Activated CD4-positive, alpha-beta T cell treated with anti-CD3 and anti-CD28 coated beads, Interleukin-2, amount 10 ng/mL, durations not matched to agents 7 days and 5 days (primary cell): ENCODE measurements at places on chromosomes 6 and 20.

GRCh38 chr20:2651772-2652723 lies at the start of gene NOP56:
Gene NOP56, plus strand, starts transcription at chr20:2652632. Its CDS starts 29 bp downstream, at chr20:2652661.
- peak; percentile 91 for DNase-seq

GRCh38 chr6:110810896-110811586 lies 4.2 kb downstream of the CDK19 start:
- no peak for DNase-seq

GRCh38 chr6:36788768-36789167 lies 50.5 kb downstream of the CPNE5 start:
- DNase-seq = peak; percentile 17

DNA sequence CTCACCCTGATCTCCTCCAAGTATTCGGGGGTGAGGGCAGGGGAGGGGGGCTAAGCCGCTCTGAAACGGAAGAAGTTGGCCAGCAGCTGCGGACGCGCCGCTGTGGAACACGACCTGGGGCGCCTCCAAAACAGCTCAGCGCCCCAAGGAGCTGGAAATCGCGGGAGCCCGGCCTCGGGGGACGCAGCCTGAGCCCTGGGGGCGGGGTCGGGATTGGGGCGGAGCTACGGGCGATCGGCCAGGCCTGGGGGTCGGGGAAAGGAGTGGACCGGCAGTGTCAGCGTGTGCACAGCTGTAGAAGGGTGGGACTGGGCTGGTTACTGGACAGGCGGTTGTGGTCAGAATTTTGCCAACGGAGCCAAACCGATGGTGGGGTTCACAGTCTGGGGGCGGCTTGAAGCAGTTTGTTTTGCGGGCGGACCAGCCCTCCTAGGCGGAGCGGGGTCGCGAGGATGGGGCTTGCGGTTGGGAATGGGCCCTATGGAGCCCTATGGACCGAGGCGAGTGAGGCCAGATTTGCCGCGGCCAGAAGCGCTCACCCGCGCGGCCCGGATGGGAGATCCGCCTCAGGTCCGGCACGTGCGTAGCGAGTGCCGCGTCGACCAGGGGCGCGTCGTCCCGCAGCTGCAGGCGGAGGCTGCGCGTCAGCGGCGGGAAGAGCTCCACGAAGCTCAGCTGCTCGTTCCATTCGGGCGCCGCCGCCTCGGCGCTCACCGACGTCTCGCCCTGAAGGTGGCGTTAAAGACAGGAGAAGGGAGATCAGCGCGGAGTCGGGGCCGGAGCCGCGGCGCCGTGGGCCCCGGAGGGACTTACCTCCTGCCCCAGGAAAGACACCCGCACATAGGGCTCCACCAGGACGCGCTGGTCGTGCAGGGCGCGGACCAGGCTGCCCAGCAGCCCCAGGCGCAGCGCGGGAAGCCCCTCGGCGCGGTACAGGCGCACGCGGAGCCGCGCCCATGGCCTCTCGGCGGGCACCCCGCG lies 14.3 kb upstream of the SPAG4 start:
- peak; percentile 83 for DNase-seq

GRCh38 chr20:45087814-45088213 lies 13.1 kb downstream of the KCNS1 start:
- DNase-seq = no peak

DNA sequence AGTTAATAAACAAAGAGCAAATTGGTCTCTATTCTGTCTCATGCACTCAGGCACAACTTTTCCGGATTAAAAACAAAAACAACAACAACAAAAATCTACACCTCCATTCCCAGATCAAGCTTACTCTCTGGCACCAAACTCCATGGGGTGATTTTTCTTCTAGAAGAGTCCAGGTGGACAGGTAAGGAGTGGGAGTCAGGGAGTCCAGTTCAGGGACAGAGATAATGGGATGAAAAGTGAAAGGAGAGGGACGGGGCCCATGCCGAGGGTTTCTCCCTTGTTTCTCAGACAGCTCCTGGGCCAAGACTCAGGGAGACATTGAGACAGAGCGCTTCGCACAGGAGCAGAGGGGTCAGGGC lies 437 bp upstream of the HLA-A start:
- DNase-seq = no peak

DNA sequence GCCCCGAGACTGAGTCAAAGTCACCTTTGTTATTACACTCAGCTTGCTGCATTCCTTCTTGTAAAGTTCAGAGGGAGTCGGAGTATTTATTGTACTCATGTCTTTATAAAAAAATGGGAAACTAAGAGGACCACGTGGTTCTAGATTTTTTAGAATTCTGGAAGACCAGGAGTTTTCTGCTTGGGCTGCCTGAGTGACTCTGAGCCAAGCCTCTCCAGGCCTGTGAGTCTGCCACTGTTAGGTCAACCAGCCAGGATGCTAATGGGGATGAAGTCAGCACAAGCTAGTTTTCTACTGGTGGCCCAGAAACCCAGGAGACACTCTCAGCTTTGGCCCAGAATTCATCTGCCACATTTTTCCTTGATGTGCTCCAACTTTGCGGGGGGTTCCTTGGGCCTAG lies 453.5 kb upstream of the SULF2 start:
- no peak for DNase-seq

DNA sequence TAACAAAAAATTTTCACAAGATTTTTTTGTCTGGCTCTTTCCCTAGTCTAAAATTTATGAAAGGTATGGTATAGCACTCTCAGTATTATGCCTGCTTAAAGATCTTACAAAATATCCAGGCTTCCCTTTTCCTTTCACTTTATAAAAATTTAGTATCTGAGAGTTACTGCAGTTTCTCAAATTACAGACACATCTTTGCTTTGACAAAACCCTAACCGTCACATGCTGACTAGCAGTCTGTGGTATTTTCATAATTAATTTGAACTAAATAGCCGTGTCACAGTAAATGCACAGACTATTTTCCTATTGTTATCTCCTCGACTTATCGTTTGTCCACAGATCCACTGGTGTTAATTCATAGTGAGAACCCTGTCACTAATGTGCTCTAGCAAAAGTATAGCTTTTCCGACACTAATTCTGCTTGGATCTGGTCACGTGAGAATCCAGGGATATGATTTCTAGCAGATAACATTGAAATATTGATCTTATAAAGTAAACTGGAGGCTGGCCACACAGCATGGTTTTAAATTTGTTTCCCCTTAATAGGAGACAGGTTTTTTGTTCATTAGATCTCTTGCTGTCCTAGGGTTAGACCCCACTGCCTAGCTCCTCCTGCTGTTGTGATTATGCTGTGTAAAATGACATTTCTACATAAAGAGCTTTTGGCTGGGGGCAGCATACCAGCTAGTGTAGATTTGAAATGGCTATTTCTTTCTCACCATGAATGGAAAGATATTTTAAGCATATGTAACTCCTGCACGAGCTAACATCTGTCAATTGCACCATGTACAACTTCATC lies 340.6 kb upstream of the SASH1 start:
- DNase-seq = no peak

GRCh38 chr6:11425431-11425871 lies 112.1 kb upstream of the TMEM170B start:
- no peak for DNase-seq

DNA sequence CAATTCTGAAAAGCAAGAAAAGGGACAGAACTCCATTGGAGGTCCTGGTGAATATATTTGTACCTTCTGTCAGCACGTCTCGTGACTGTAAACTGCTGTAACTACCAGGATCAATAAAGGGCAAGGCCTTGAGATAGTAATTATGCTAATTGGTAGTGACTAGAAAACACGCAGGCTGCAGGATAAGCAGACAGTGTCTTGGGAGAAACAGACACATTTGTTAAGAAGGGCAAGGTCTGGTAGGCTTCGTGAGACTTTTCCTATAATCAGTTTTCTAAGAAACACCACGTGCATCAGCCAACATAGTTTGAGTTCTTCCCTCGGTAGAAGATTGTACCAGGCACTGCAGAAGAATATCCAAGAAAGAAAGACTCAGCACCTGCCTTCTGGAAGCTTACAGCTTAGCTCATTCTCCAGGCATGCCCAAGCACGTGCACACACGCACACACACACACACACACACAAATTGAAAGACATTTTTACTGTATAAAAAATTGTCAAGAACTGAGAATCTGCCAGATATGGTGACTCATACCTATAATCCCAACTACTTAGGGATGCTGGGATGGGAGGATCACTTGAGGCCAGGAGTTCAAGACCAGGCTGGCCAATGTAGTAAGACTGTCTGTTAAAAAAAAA lies 167.0 kb upstream of the SASH1 start:
- DNase-seq = no peak

DNA sequence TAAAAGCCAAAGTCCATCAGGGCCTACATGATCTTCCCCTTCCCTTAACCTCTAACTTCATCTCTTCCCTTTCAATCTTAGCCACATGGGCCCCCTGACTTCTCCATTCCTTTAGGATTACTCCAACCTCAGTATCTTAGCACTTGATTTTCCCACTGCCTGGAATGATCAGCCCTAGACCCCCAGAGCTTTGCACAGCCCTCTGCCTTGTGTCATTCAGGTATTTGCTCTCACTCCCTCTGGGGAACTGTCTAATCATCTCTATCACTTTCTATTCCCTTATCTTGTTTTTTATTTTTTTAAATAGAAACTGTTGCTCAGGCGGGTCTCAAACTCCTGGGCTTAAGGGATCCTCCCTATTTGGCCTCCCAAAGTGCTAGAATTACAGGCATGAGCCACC lies 13.3 kb upstream of the ZNFX1 start:
- DNase-seq = no peak

DNA sequence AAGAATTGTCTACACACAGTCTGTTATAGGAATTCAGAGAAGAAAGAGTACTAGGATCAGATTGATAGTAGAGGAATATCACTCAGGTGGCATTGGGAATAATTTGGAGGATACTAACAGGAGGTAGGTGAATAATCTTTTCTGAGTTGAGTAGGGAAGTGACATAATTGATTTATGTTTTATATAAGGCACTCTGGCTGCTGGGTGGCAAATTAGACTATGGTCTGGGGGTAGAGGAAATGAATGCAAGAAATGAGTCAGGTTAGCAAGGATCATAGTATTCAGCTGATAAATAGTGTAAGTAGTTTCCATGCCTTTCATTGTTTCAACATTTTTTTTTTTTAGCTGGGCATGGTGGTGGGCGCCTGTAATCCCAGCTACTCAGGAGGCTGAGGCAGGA lies 113.3 kb downstream of the CDKAL1 start:
- no peak for DNase-seq

- DNase-seq = no peak
These were observed 4.9 kb downstream of the SSTR4 start for GRCh38 chr20:23039885-23040508.

DNA sequence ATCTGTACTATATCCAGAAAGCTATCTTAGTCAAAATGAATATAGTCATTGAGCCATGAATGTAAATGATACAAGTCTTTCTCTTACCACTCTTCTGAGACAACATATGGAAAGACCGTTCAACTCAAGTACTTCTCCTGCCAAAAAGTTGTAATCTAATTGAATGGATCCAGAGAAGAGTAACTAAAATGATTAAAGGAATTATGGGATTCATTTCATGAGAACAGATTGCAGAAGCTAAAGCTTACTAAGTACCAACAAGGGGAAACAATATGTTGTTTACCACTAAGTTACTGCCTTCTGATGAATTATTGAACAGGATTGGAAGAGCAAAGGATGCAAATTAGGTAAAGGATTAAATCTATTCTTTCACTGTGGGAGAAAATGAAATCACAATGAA lies 2.0 kb upstream of the LGSN start:
- DNase-seq = no peak

DNA sequence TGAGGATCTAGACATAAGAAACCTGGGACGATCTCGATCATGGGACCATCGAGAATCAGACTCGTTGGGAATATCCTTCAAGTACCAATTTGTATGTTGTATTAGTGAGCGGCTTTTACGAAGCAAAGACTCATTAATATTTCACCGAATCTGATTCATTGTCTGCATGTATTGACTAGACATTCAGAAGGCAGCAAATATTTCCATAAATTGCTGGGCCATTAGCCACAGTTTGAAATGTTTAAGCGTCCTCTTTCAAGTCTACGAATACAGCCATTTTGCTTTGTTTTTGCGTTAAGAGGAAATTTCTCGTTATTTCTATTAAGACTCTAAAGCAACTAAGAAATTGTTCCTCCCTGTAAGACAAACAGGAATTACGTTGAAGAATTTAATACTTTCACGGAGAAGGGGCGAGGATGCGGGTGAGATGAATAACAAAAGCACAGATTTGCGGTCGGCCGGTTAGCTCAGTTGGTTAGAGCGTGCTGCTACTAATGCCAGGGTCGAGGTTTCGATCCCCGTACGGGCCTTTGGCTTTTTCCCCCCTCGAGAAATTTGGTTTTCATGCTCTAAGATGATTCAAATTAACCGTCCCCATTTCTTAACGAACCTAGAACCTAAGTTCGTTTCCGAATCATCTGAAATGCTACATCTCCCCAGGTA lies 18.5 kb downstream of the POM121L2 start:
- no peak for DNase-seq

DNA sequence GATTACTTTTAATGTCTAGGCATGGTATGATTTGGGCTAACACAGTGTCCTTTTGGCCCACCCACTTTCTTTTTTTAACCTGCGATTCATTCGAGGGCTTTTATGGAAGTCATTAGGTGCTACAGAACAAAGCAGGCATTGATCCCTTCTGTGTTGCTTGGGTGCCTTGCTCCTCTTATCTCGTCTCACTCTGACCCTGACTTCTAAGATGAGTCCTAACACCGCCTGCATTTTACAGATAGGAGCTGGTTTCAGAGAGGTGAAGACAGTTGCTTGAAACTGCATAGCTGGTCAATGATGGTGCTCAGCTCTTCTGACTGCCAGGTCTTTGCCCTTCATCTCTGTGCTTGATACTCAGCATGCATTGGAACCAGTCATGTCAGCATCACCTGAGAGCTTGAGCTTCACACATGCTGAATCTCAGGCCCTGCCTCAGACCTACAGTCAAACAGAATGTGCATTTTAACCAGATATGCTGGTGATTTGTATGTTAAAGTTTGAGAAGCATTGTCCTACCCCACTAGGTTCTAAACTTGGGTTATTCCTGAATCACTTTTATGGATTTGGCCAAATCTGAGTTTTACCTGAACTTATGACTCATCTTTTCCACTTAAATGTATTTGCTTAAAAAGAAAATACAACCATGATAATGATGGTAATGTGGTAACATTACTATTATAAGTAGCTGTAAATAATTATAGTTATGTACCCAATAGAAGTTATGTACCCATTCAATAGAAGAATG lies 142.3 kb downstream of the PLCB4 start:
- DNase-seq = no peak

- DNase-seq = no peak
These were observed 171.3 kb upstream of the KCNK16 start for GRCh38 chr6:39493777-39494176.

DNA sequence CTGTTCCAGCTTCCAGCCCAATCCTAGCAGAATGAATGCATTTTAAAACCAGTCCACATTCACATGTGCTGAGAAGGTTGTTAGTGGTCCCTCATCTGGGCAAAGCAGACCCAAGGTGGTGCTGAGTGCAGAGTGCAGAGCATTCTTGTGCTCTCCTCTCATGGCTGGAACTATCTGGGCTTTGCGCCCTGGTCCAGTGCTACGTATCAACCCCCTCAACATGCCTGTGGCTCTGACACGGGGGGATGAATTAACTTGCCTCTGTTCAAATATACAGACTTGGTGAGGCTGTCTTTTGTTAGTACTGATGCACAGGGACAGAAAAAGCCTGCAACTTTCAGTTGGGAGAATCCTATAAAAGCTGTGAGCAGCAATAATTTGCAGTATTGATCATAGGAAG lies 42.5 kb downstream of the PANK2 start:
- no peak for DNase-seq
